Activated naive CD8-positive, alpha-beta T cell treated with anti-CD3 and anti-CD28 coated beads, Interleukin-2, amount 10 ng/mL, durations not matched to agents 7 days and 5 days (primary cell): ENCODE measurements at places on chromosomes 12 and 14.
A peak's percentile ranks its signal among the peaks of the same experiment; 100 is the strongest.

DNA sequence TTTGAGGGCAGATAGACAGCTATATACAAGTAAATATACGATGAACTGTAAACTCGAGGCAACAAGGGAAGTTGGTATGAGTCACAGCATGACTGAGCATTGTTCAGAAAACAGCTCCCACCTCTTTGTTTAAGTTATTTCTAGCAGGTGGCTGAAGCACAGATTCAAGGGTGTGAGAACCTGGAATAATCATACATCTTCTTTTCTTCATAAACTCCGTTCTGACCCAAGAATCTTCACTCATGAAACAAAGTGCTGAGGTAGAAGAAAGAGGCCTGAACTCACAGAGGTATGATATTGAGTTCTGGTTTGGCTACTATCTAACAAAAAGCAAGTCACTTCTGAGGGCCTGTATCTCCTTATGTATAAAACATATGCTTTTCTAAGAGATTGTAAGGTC is 364.1 kb upstream of the KITLG start:
- no peak for DNase-seq

DNA sequence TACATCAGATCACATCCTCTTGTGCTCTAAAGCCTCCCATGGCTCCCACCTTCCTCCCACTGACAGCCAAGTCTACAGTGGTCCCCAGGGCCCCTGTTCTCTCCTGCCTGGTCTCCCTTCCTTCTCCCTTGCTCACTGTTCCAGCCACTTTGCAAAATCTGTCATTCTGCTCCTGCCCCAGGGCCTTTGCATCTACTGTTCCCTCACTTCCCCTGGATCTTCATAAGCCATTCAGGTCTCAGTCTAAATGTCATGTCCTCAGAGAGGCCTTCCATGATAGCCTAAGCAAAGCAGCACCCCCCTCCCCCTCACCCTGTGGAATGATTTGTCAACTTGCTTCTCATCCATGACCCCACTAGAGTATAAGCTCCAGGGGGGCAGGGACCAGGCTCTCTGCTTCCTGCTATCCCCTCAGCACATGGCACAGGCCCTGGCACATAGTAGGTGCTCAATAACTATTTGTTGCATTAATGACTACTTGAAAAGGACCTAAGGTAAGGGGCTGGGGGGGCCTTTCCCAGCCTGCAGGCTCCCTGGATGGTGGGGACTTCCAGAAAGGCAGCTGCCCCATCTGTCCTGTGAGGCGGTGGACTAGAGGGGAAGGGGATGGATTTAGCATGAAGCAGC is 5.0 kb downstream of the SLC8B1 start:
- DNase-seq = no peak

DNA sequence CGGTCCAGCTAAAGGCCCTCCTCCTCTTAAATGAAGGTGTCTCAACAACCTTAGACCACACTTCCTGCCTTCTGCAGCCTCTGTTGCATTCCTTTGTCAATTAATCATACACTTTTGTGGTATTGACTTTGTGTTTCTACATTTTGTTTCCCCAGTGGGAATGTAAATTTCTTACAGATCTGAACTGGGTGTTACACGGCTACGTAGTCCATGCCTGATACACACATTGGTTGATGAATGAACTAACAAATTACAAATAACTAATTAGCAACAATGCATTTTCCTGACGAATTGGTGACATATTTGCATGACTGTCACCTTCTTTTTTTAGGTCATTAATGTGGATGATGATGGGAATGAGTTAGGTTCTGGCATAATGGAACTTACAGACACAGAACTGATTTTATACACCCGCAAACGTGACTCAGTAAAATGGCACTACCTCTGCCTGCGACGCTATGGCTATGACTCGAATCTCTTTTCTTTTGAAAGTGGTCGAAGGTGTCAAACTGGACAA is 15.2 kb upstream of the CCT2 start:
- DNase-seq = no peak

- no peak for DNase-seq
Observed at GRCh38 chr14:96754162-96754844, 42.9 kb upstream of the VRK1 start.

- no peak for DNase-seq
Observed at GRCh38 chr12:64890873-64891468, 66.5 kb downstream of the TBC1D30 start.

GRCh38 chr14:72699852-72700257 is 194.0 kb downstream of the DPF3 start:
- DNase-seq = no peak

DNA sequence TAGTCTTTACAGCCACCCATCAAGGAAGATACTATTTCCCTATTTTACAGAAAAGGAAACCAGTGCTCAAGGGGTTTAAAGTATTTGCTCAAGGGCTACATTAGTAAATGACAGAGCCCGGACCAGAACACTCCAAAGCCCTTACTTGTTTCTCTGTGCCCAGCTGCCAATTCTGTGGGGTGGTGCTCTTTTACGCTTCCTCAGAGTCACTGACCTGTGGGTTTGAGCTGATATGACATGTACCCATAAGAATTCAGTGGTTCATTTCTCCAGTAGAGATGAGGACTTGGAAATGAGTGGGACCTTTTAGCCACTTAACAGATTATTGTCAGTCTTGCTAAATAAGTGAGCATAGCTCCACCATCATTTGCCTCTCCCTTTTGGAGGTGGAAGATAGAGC is 37.4 kb upstream of the NKX2-8 start:
- DNase-seq = no peak

DNA sequence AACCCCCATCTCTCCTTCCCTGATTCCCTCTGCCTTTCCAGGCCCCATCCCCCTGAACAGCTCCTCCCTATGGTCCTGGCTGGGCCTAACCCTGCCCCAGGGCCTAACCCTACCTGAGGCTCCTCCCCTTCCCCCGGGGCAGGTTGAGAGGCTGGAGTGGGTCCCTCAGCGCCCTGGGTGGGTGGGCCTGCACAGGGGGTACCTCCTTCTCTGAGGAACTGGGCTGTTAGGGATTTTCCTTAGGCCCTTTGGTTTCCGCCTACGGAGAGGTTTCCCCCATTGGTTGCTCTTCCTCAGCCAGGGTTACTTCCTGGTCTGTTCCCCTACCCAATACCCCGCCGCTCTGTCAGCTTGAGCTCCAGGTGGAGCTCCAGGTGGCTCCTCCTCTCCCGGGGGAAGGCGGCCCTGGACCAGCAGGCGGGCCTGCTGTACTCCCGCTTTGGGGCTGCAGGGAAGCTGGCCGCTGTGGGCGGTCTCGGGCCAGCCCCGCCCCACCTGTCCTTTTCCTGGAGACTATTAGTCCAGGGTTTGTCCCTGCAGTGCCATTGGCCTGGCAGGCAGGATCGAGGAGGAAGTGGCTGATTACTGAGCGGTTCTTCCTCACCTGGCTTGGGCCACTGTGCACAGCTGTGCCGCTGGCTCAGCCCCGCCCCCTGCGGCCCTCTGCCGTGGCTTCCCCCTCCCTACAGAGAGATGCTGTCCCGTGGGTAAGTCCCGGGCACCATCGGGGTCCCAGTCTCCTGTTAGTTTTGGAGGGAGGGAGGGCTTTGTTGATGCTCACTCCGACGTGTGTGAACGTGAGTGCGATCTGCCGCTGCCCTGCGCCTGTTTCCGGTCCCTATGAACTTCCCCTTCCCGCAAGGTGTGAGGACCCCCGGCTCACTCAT is 2.5 kb downstream of the C12orf57 start:
- DNase-seq = peak; percentile 79

- no peak for DNase-seq
Observed at GRCh38 chr12:111636209-111636945, 37.3 kb upstream of the ATXN2 start.

- DNase-seq = no peak
Observed at GRCh38 chr12:6143303-6143675, 18.8 kb upstream of the VWF start.

DNA sequence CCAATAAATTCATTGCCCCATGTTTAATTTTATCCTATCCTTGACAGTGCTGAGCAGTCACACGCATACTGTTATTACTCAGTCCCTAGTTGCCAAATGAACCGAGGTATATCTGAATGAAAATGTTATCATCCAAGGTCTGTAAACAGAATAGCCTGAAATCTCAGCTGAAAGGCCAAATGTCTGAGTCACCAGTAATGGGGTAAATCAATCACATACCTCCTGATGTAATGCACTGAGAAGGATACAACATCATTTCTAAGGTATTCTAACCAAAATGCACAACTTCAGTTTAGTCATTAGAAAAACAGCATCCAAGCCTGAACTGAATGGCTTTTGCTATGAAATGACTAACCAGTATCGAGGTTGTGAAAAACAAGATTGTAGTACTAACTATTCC is 228.6 kb downstream of the DPF3 start:
- no peak for DNase-seq
